SJCRH30 (cell line): ENCODE measurements at places on chromosomes 3 and 15. TPM values are rescaled to one million over a fixed set of nuclear protein-coding genes. Genes with fewer than 3 reads are reported as not detected.

PAQR9 gene
- 0.16 and 0.30 TPM in 2 replicates for total RNA-seq

CCRL2 gene
- total RNA-seq: not detected in 2 replicates

DNA sequence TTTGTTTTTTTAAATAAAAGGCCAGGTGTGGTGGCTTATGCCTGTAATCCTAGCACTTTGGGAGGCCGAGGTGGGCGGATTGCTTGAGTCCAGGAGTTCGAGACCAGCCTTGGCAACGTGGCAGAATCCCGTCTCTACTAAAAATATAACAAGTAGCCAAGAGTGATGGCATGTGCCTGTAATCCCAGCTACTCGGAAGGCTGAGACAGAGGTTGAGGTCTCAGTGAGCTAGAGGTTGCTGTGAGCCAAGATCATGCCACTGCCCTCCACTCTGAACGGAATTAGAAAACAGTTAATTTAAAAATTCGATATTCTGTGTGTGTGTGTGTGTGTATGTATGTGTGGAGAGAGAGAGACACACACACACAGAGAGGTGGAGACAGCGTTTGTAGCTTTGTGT, 58.8 kb downstream of the TCF12 start:
- no peak overlapping the region for H3K27ac ChIP-seq
- no peak for DNase-seq
- H3K27me3 ChIP-seq: no peaks in the 10 kb centered on the region
- H3K4me1 ChIP-seq: no peaks in the 10 kb centered on the region

- H3K4me3 ChIP-seq: no peak overlapping the region
- no peaks in the 10 kb centered on the region for H3K27me3 ChIP-seq
- H3K27ac ChIP-seq: no peak overlapping the region
- peak; percentile 45 for DNase-seq
- H3K36me3 ChIP-seq: peaks cover 18% of the 10 kb centered on the region
- H3K4me1 ChIP-seq: peaks cover 31% of the 10 kb centered on the region
These were observed 41.5 kb downstream of the TBC1D2B start for GRCh38 chr15:78035861-78036476.

DNA sequence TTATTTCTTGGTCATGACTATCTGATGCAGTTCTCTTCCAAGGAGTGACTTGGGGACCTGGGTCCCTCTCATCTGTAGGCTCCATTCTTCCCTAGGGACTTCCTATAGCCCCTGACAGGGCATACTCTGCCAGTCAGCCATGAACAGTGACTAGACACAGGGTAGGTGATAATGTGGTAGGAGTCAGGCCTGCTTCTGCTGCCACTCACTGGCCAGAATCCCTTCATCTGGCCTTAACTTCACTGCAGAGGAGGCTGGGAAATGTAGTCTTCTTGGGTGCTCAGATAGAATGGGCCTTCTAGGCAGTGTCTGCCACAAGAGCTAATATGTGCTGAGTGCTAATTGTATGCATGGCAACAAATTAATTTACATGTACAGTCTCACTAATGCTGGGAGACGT, 84.5 kb downstream of the CACNA2D3 start:
- H3K36me3 ChIP-seq: no peaks in the 10 kb centered on the region
- H3K27ac ChIP-seq: no peak overlapping the region
- no peak overlapping the region for H3K4me3 ChIP-seq

PPP1R14D gene
- not detected in 2 replicates for total RNA-seq

- no peak overlapping the region for H3K4me3 ChIP-seq
- DNase-seq: no peak
- no peak overlapping the region for H3K27ac ChIP-seq
These were observed 103.7 kb upstream of the TPM1 start for GRCh38 chr15:62938825-62939224.

DNA sequence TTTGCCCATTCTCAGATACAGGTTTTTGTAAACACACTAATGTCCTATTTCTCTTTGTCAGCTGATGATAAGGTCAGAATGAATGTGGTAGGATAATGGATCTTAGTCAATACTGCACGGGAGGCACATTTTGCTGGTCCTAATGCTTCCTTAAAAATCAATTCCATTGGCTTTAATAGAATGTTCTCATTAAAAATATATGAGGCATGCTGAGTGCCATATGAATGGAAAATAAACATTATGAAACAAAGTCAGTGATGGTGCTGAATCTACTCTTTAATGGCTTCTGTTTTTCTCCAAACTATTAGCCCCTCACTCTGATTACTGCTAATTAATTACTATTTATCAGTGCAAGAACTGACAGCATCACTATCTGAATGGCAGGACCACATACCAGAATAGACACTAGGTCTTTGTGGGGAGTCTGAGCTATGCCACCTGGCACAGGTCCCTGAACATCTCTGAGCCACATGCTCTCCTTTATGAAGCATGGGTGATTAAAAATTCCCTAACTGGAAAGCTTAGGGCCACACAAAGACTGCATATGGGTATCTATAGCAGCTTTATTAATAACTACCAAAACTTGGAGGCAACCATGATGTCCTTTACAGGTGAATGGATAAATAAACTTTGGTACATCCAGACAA, 278.9 kb downstream of the MEX3B start:
- no peaks in the 10 kb centered on the region for H3K36me3 ChIP-seq
- no peak for DNase-seq
- H3K4me3 ChIP-seq: no peak overlapping the region
- no peak overlapping the region for H3K27ac ChIP-seq

DNA sequence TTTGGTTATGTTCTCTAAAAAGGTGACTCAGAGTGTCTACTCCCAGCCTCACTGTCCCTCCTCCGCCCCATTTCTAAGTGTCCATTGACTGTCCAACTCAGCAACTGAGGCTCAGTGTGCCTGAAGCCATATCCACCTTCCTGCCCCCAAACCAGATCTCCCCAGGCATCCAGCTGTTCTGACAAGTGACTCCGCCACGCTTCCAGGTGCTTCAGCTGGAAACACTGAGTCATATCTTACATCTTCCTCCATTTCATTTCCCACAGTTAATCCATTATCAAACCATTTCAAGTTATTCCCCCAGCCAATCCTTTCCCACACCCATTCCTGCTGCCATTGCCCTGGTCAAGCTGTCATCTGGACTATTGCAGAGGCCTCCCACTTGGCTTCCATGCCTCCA, 17.1 kb downstream of the MAGEF1 start:
- H3K36me3 ChIP-seq: no peaks in the 10 kb centered on the region
- no peak overlapping the region for H3K27ac ChIP-seq
- peaks cover 29% of the 10 kb centered on the region for H3K4me1 ChIP-seq
- no peak for DNase-seq
- no peak overlapping the region for H3K4me3 ChIP-seq

DNA sequence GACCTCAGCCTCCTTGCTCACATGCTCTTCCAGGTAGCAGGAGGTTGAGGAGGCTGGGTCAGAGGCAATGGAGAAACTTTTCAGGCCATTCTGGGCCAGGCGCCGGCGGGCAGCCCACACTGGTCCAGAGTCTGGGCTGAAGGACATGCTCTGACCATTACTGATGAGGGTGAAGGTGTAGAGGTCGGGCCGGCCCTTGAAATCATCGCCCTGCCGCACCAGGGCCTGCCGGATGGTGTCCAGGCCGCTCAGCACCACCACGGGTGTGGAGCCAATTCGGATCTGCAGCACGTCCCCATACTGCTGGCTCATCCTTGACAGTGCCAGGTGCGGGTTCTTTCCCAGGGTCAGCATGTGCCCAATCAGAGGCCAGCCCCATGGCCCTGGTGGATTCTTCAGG, 2.7 kb downstream of the CYP1A1 start:
- DNase-seq: no peak
- peaks cover 11% of the 10 kb centered on the region; the same call in 1 of the 2 replicates for H3K27me3 ChIP-seq
- no peaks in the 10 kb centered on the region for H3K36me3 ChIP-seq
- no peak overlapping the region for H3K27ac ChIP-seq
- no peak overlapping the region for H3K4me3 ChIP-seq
- no peaks in the 10 kb centered on the region for H3K4me1 ChIP-seq

DNA sequence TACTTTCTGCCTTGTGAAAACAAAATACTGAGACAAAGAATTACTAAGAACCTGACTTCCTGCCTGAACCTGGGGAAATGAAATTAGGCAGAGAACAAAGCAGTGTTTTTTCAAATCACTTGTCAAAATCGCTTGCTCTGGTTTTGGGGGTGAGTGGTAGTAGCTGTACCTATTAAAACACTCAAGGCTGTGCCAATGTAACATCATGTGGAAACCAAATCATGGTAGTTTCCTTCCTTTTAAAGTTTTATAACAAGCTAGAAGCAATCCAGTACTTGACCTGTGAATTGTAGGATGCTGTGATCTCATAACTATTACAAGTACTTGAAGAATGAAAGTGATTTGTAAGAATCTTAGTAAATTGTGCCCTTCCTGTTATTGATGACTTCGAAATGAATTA, 6.7 kb downstream of the CMTM8 start:
- H3K27ac ChIP-seq: no peak overlapping the region
- no peaks in the 10 kb centered on the region for H3K36me3 ChIP-seq
- no peaks in the 10 kb centered on the region for H3K27me3 ChIP-seq
- DNase-seq: no peak
- no peaks in the 10 kb centered on the region for H3K4me1 ChIP-seq
- no peak overlapping the region for H3K4me3 ChIP-seq

GRCh38 chr15:36644191-36644896, 64.9 kb downstream of the CDIN1 start:
- H3K4me3 ChIP-seq: no peak overlapping the region
- DNase-seq: no peak
- H3K4me1 ChIP-seq: no peaks in the 10 kb centered on the region
- H3K27me3 ChIP-seq: no peaks in the 10 kb centered on the region
- H3K36me3 ChIP-seq: no peaks in the 10 kb centered on the region
- no peak overlapping the region for H3K27ac ChIP-seq

- no peak overlapping the region for H3K4me3 ChIP-seq
- H3K27ac ChIP-seq: no peak overlapping the region
- no peaks in the 10 kb centered on the region for H3K27me3 ChIP-seq
- H3K36me3 ChIP-seq: no peaks in the 10 kb centered on the region
- no peak for DNase-seq
These were observed 27.1 kb downstream of the SHC4 start for GRCh38 chr15:48936666-48937065.

- H3K4me1 ChIP-seq: no peaks in the 10 kb centered on the region
- no peak for DNase-seq
- H3K4me3 ChIP-seq: no peak overlapping the region
- H3K36me3 ChIP-seq: no peaks in the 10 kb centered on the region
- no peak overlapping the region for H3K27ac ChIP-seq
- no peaks in the 10 kb centered on the region for H3K27me3 ChIP-seq
These were observed 154.3 kb downstream of the ECT2 start for GRCh38 chr3:172904711-172905373.

DNA sequence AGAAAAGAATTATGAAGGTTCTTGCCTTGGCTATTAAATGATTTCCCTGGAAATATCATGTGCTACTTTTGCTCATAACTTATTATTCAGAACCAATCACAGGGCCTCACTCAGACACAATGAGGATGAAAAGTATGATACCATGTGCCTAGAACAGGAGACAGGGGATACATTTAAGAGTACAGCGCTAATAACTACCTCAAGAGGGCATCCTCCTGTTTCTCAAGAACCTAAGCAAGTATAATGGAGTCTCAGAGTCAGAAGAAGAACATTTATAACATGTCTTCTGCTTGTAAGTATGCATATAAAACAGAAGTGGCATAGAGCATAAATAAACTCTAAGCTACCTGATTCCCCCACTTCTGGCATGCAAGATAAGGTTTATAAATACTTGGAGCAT, 125.4 kb upstream of the MME start:
- H3K4me3 ChIP-seq: no peak overlapping the region
- no peaks in the 10 kb centered on the region for H3K4me1 ChIP-seq
- no peaks in the 10 kb centered on the region for H3K27me3 ChIP-seq
- DNase-seq: peak; percentile 51
- no peaks in the 10 kb centered on the region for H3K36me3 ChIP-seq

DNA sequence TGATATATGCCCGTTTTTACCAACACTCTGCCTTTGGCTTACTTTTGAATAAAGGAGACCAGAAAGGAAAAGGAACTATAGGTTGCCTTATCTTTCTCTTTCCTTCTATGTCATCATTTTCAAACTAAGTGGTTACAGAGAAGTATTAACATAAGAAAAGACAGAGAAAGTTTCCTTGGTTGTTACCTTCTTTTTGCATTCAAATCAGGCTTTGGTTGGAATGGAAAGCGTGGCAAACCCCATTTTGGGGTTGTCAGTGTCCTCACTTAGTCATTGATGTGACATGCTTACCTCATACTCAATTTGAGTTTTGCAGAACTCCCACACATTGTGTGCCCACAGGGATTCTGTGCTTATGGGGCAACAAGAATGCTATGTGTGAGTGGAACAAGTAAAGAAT, 3.7 kb upstream of the THRB start:
- DNase-seq: no peak
- no peaks in the 10 kb centered on the region for H3K36me3 ChIP-seq
- 0 out of 2 replicates have a peak, but pooled peaks cover 4% of the 10 kb centered on the region for H3K27me3 ChIP-seq

DNA sequence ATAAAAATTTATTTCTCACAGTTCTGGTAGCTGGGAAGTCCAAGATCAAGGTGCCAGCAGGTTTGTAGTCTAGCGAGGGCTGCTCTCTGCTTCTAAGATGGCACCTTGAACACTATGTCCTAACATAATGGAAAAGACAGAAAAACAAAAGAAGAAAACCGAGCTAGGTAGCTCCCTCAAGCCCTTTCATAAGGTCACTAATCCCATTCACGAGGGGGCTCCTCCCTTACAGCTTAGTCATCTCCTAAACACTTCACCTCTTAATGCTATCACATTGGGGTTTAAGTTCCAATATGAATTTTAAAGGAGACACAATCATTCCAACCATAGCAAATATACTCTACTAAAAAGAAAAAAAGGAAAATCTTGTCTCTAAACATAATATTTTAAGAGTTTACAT, 23.6 kb downstream of the GOLGA6D start:
- H3K27ac ChIP-seq: no peak overlapping the region
- no peaks in the 10 kb centered on the region for H3K4me1 ChIP-seq
- DNase-seq: no peak
- peaks cover 15% of the 10 kb centered on the region for H3K27me3 ChIP-seq

DNA sequence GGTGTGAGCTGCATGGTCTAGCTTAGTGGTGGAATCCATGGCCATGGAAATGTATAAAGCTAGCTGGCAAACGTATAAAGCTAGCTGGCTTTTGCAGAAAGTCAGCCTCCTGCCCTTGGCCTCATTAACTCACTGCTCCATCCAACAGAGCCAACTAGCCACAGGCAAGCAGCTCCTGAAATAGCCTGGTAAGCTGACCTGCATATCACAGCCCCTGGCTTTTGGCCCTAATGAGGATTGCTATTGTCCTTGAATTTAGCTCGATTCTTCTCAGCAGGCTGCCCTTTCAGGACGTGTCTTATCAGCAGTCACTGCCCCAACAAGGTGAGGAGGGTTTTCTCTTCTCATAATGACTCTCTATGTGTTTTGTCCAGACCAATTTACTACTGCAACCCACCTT, 446.8 kb downstream of the WDR72 start:
- no peak for DNase-seq
- no peaks in the 10 kb centered on the region for H3K27me3 ChIP-seq
- no peaks in the 10 kb centered on the region for H3K36me3 ChIP-seq
- no peaks in the 10 kb centered on the region for H3K4me1 ChIP-seq
- no peak overlapping the region for H3K4me3 ChIP-seq
- H3K27ac ChIP-seq: no peak overlapping the region

GRCh38 chr3:154142608-154143007, 21.4 kb downstream of the ARHGEF26 start:
- no peak overlapping the region for H3K4me3 ChIP-seq
- H3K36me3 ChIP-seq: no peaks in the 10 kb centered on the region
- no peaks in the 10 kb centered on the region for H3K4me1 ChIP-seq
- no peaks in the 10 kb centered on the region for H3K27me3 ChIP-seq
- DNase-seq: no peak

TLNRD1 gene
- total RNA-seq: 16.1 and 17.3 TPM in 2 replicates

GRCh38 chr3:195204360-195205163, 66.4 kb downstream of the XXYLT1 start:
- no peak overlapping the region for H3K4me3 ChIP-seq
- H3K27ac ChIP-seq: no peak overlapping the region
- H3K4me1 ChIP-seq: peaks cover 31% of the 10 kb centered on the region
- H3K36me3 ChIP-seq: no peaks in the 10 kb centered on the region
- H3K27me3 ChIP-seq: no peaks in the 10 kb centered on the region
- DNase-seq: no peak
